ENCODE measurements at places on chromosomes 7 and 10. TPM values are rescaled to one million over a fixed set of nuclear protein-coding genes. Genes with fewer than 3 reads are reported as not detected.

DNA sequence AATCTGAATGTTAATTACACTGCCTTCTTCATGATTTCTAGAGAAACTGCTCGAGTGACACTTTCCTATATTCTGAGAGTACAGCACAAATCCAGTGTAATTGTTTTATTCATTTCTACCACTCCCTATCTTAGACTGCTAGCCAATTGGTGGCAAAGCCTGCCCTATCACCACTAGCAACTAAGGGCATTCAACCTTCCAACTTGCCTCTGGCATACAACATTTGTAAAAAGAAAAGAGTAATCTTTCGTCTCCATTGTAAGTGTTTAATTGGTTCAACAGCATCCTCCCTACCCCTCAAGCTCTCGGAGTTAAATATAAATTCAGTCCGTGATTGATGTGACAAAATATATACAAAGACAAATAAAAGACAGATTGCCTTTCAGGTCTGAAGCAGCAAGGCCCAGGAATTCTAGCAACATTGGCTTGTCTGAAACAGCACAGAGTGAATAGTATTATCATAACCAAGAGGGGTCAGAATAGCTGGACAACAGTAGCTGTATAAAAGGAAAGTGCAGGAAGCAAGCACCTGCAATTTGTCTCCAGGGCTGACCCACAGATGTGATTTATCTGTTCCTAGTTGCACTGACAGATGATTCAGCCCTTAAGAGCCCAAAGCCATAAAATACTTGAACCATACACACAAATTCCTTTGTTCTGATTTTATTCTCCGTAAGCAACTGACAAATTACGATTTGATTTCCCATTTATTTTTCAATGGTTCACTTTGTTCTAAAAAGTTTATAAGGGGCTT, 47.6 kb upstream of the ANKRD1 start:
- no peaks in the 10 kb centered on the region for H3K36me3 ChIP-seq
- DNase-seq: peak; percentile 86
- no peak overlapping the region for H3K4me3 ChIP-seq

DNA sequence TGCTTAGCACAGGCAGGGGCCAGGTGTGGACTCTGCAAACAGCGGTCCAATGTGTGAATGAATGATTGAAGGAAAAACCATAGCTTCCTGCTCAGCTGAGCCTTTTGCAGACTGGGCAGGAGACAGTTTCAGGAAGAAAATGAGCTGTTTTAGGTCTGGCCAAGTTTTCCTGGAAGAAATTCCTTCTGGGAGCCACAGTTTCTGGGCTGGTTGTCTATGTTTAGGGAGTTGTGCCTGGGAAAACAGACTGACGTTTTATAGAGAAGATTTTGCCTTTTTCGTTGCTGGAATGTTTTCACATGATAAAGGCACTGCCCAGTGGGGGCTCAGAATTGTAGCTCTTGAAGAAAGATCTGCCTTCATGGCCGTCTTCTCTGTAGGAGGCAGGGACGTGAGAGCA, 255.1 kb downstream of the CCSER2 start:
- no peak overlapping the region for H3K27ac ChIP-seq
- no peaks in the 10 kb centered on the region for H3K4me1 ChIP-seq
- no peak overlapping the region for H3K4me3 ChIP-seq
- DNase-seq: no peak

GRCh38 chr7:116674508-116675173, 2.6 kb downstream of the MET start:
- peak overlapping the region; percentile 99 for H3K4me3 ChIP-seq
- no peaks in the 10 kb centered on the region for H3K27me3 ChIP-seq
- no peaks in the 10 kb centered on the region for H3K36me3 ChIP-seq
- H3K4me1 ChIP-seq: peaks cover 17% of the 10 kb centered on the region
- H3K27ac ChIP-seq: 0 out of 2 replicates have a peak overlapping the region, but pooled peaks have one; percentile 18

GRCh38 chr7:77561352-77561751, 24.3 kb downstream of the PTPN12 start:
- H3K27me3 ChIP-seq: no peaks in the 10 kb centered on the region
- peaks cover 22% of the 10 kb centered on the region for H3K4me1 ChIP-seq
- H3K4me3 ChIP-seq: no peak overlapping the region
- H3K36me3 ChIP-seq: peaks cover 5% of the 10 kb centered on the region

DNA sequence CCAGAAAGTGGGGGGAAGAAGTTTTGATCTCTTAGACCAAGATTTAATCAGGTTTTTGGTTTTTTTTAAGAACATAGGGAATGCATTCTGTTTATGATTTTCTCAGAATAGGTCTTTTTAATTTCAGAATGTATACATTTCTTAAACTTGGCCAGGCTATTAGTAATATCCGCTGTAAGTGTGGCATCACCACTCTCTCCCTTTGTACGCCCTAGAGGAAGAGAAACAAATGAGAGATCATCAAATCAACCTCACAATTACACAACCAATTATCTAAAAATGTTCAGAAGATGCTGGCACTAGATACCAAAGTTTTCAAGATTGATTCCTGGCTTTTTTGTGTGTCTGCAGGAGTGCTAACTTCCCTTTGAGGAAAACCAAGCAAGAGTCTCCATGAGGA, 70.0 kb downstream of the KLF6 start:
- H3K36me3 ChIP-seq: no peaks in the 10 kb centered on the region
- H3K4me1 ChIP-seq: no peaks in the 10 kb centered on the region
- H3K27me3 ChIP-seq: no peaks in the 10 kb centered on the region
- H3K4me3 ChIP-seq: no peak overlapping the region
- no peak for DNase-seq

DNA sequence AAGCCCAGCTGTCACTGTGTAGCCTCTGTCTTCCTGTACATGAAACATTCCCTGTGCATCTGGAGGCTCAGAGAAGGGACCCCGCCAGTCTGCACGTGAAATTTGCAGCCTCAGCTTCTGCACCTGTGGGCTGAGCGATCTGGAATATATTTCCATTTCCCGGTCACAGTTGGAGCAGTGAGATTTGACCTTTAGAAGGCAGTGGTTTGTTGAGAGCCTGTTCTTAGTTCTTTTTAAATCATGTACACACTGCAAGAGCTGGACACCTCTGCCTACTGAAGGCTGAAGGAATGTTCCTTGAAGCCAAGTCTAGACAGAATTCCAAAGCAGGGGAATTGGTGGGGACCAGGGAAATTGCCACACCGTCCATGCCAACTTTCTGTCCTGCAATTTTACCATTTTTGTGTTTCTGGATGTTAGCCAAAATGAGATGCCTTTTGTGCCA, 706.6 kb downstream of the INHBA start:
- H3K27me3 ChIP-seq: no peaks in the 10 kb centered on the region
- no peak overlapping the region for H3K27ac ChIP-seq
- H3K4me1 ChIP-seq: no peaks in the 10 kb centered on the region
- H3K36me3 ChIP-seq: no peaks in the 10 kb centered on the region

GRCh38 chr7:50937727-50938126, 155.0 kb upstream of the GRB10 start:
- no peak overlapping the region for H3K27ac ChIP-seq
- H3K27me3 ChIP-seq: peaks cover 29% of the 10 kb centered on the region
- H3K4me1 ChIP-seq: no peaks in the 10 kb centered on the region

DNA sequence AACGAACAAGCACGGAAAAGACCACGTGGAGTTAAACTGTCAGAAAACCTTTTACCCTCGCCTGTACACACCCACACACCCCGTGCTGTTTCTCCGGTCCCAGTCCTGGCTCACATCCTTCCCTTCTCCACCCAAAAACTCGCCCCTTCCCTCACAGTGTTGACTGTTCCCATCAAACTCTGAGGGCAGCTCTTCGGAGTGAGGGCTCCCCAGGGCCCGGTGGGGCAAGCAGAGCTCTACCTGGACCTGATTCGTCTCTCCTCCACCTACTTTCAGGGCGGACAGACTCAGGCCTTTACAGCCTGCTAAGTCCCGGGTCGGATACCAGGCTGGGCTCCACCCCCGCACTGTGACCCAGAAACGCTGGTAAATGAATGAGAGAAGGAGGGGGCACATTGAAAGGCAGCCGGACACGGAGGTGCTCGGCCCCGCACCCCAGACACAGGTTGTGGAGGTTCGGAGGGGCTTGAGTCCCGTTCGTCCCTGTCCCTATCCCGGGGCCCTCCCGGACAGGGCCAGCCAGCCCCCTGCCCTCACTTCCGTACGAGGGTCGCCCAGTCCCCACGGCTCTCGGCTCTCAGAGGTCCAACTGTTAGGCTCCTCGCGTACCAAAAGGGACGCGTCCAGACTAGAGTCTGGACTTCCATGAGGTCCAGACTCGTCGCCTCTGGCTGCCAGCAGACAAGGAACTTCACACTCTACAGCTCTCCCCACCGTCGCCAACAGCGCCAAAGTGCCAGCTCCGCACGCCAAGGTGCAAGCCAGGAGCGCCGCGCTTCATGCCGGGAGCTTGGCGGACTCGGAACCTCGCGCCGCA, 31.7 kb upstream of the ASL start:
- peaks cover 30% of the 10 kb centered on the region for H3K4me1 ChIP-seq
- no peaks in the 10 kb centered on the region for H3K27me3 ChIP-seq
- H3K4me3 ChIP-seq: peak overlapping the region; percentile 63
- H3K27ac ChIP-seq: no peak overlapping the region

DNA sequence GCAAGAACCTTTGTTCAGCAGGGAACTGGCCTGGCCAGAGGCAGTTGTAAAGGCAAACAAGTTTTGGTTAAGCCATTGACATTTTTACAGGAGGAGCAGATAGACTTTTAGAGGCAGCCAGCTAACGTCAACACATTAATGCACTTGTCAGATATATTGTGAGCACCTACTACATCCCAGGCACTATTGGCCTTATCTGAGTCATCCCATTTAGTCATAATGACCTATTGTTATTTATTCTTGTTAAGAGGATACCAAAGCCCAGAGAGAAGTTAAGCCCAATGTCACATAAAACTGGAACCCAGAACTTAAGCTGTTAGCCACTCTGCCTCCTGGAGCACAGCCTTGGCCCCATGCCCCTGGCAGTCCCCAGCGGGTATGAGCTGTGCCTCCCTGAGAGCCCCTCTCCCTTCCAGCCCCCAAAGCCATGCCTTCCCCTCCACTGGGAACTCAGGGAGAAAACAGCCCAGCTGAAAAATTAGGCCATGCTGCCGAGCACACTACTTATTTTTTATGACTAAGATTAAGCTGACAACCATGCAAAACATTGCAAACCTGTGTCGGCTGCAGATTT, 32.7 kb upstream of the TRIM8 start:
- H3K36me3 ChIP-seq: no peaks in the 10 kb centered on the region
- H3K27ac ChIP-seq: peak overlapping the region; percentile 41
- H3K27me3 ChIP-seq: no peaks in the 10 kb centered on the region
- H3K4me3 ChIP-seq: no peak overlapping the region
- peaks cover 21% of the 10 kb centered on the region for H3K4me1 ChIP-seq
- DNase-seq: peak; percentile 71

DNA sequence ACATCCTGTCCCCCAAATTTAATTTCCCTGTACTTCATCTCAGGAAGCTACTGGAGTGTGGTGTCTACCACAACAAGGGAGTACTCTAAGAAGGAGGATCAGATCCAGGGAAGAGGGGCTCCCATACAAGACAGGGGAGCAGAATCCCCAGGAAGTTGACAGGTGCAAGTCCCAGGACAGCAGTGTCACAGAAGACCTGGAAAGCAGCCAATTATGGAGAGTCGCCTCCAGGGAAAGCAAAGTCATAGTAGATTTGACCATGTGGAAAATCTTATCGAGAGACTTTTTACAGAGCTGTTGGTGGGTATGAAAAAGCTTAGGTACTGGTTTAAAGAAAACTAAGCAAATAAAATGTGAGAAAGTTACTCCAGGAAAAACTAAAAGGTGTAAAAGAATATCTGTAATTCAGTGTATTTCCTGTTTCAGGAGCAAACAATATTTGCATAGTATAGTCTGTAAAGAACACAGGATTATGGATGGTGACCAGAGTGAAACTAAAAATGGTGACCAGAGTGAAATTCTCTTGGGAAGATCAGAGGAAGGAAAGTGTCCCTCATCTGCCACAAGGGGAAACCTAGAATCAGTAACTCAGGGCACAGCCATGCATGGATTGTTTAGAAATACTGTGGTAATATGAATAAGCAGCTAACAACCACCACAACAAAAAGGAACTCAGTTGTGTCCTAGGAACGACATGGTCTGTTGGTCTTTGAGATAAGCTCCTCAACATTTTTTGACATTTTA, 44.5 kb downstream of the LANCL2 start:
- H3K36me3 ChIP-seq: no peaks in the 10 kb centered on the region
- no peak overlapping the region for H3K27ac ChIP-seq
- H3K4me1 ChIP-seq: no peaks in the 10 kb centered on the region
- H3K27me3 ChIP-seq: no peaks in the 10 kb centered on the region

DNA sequence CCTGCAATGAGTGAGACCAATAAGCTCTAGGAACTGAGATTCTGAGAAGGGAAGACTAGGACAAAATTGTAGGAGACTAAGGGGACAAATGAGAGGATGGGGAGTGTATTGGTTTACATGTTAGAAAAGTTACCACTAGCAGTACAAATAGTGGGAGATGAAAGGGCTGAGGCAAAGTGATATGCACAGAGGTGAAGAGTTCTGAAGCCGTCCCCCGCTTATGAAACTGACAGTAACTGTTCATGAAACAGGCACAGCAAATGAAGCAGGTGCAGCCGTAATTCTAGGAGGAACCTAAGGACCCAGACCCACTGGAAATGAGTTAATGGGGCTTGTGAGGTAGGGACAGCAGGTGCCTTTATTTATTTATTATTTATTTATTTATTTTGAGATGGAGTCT, 211.3 kb downstream of the PRKG1 start:
- no peaks in the 10 kb centered on the region for H3K4me1 ChIP-seq
- DNase-seq: no peak
- no peak overlapping the region for H3K4me3 ChIP-seq
- no peak overlapping the region for H3K27ac ChIP-seq

- no peaks in the 10 kb centered on the region for H3K27me3 ChIP-seq
- H3K4me1 ChIP-seq: peaks cover 19% of the 10 kb centered on the region
- H3K36me3 ChIP-seq: no peaks in the 10 kb centered on the region
- H3K4me3 ChIP-seq: no peak overlapping the region
These were observed 128.0 kb downstream of the MAD1L1 start for GRCh38 chr7:2104716-2105115.

Gene GPRIN2
- polyA plus RNA-seq: not detected
